ENCODE measurements at places on chromosomes 5 and 9.

GRCh38 chr9:136543830-136544547 is 1.9 kb downstream of the NOTCH1 start:
- DNase-seq, result no peak
- no peak overlapping the region for H3K27ac ChIP-seq
- no peaks in the 10 kb centered on the region for H3K27me3 ChIP-seq
- H3K4me3 ChIP-seq, result peak overlapping the region; percentile 69
- H3K4me1 ChIP-seq, result peaks cover 16% of the 10 kb centered on the region
- peaks cover 4% of the 10 kb centered on the region for H3K36me3 ChIP-seq

DNA sequence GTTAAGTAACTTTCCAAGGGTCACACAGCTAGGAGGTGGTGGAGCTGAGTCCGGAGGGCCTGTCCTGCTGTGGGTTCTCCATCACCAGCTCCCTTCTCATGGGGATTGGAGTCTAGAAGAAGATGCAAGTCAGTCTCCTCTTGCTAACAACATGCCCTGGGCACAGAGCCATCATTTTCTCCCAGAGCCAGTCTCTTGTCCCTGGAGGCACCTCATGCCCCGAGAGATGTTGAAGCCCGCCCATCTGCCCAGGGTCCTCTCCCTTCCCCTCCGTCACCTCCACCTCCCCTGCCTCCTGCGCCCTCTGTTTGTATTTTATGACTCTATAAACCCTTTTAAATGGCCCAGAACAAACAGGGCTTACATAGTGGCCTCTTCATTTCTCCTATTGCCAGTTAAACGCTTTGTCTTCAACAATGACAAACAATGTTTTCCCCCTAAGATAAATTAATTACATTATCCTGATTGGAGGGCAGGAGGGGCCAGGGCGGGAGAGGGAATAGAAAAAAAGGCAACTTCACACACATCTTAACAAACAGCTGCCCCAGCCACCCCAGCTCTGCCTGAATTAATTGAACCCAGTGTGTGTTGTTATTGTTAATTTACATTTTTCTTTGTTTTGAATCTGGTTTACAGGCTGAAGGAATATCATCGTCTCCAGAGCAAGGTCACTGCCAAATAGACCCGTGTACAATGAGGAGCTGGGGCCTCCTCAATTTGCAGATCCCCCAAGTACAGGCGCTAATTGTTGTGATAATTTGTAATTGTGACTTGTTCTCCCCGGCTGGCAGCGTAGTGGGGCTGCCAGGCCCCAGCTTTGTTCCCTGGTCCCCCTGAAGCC is 55.8 kb downstream of the ASS1 start:
- no peaks in the 10 kb centered on the region for H3K27me3 ChIP-seq
- peaks cover 16% of the 10 kb centered on the region for H3K4me1 ChIP-seq
- peak; percentile 45 for DNase-seq
- H3K4me3 ChIP-seq, result no peak overlapping the region
- no peak overlapping the region for H3K27ac ChIP-seq
- no peaks in the 10 kb centered on the region for H3K36me3 ChIP-seq

GRCh38 chr5:94481059-94481458 is 137.3 kb downstream of the KIAA0825 start:
- no peaks in the 10 kb centered on the region for H3K4me1 ChIP-seq
- no peaks in the 10 kb centered on the region for H3K36me3 ChIP-seq
- no peak for DNase-seq
- no peak overlapping the region for H3K4me3 ChIP-seq
- H3K27ac ChIP-seq, result no peak overlapping the region

- no peaks in the 10 kb centered on the region for H3K36me3 ChIP-seq
- H3K4me1 ChIP-seq, result no peaks in the 10 kb centered on the region
- no peak overlapping the region for H3K27ac ChIP-seq
Observed at GRCh38 chr9:1353291-1353690, 303.1 kb downstream of the DMRT2 start.

- no peaks in the 10 kb centered on the region for H3K27me3 ChIP-seq
- no peak for DNase-seq
- no peaks in the 10 kb centered on the region for H3K36me3 ChIP-seq
- H3K4me3 ChIP-seq, result no peak overlapping the region
- H3K27ac ChIP-seq, result no peak overlapping the region
- peaks cover 47% of the 10 kb centered on the region for H3K4me1 ChIP-seq
Observed at GRCh38 chr9:131731237-131731636, 8.6 kb downstream of the RAPGEF1 start.

- H3K4me3 ChIP-seq, result no peak overlapping the region
- no peaks in the 10 kb centered on the region for H3K36me3 ChIP-seq
- no peaks in the 10 kb centered on the region for H3K27me3 ChIP-seq
- DNase-seq, result no peak
- H3K27ac ChIP-seq, result no peak overlapping the region
Observed at GRCh38 chr9:1261879-1262766, 212.0 kb downstream of the DMRT2 start.

DNA sequence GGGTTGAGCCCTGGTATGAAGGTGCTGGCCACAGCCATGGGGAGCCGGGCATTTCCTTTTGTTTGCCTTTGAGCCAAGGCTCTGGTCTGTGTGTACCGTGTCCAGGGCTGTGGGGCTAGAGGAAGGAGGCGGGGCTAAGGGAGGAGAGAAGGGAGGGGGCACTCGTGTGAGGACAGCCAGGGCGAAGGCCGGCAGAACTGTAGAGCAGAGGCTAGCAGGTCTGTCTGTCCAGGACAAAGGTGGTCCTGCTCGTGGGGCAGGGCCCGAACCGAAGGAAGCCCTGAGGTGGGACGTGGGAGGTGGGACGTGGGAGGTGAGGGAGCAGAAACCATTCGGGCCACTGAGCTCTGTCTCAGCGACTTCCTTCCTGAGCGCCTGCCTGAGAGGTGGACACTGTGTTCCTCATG is 41.3 kb upstream of the TESK1 start:
- no peaks in the 10 kb centered on the region for H3K36me3 ChIP-seq
- H3K27ac ChIP-seq, result no peak overlapping the region
- peak; percentile 53 for DNase-seq
- H3K4me3 ChIP-seq, result no peak overlapping the region
- H3K4me1 ChIP-seq, result no peaks in the 10 kb centered on the region

- H3K4me1 ChIP-seq, result no peaks in the 10 kb centered on the region
- H3K27me3 ChIP-seq, result peaks cover 69% of the 10 kb centered on the region
- no peak overlapping the region for H3K27ac ChIP-seq
- no peak for DNase-seq
Observed at GRCh38 chr5:1923766-1924165, 41.0 kb upstream of the IRX4 start.

DNA sequence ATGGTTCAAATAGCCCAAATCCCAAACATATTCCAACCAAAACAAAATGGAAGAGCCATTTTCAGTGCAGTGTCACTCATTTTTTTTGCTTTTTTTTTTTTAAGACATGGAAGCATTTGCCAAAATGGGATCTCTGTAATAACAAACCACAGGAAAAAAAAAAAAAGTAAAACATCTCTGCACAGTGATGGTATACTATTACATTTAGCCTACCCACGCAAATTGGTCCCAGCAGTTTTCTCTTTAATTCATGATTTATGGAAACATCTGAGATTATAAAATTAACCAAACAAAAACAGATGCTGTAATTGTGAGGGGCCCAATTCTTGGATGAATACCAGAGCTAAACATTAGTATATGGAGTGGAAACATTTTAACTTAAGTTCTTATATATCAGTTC is 566.6 kb downstream of the ZNF608 start:
- H3K27ac ChIP-seq, result no peak overlapping the region
- no peak overlapping the region for H3K4me3 ChIP-seq
- DNase-seq, result no peak
- no peaks in the 10 kb centered on the region for H3K36me3 ChIP-seq
- no peaks in the 10 kb centered on the region for H3K27me3 ChIP-seq

DNA sequence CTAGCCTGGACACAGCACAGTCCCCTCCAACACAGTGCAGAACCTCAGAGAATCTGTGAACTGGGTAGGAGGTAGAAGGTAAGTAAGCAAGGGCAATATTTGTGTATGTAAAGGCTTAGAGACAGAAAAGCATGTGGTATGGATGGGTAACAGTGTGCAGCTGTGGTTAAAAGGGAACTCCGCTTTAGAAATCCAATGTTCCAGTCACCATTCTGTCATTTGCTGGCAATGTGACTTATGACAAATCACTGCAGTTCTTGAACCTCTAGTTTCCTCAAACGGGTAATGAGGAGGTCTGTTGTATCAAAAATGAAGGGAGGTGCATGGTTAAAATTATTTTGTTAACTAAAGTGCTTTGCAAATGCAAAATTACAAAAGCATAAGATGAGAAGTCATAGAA is 125.5 kb upstream of the IFNE start:
- peaks cover 38% of the 10 kb centered on the region for H3K27me3 ChIP-seq
- H3K4me3 ChIP-seq, result no peak overlapping the region
- no peak overlapping the region for H3K27ac ChIP-seq
- no peaks in the 10 kb centered on the region for H3K4me1 ChIP-seq
- H3K36me3 ChIP-seq, result no peaks in the 10 kb centered on the region

DNA sequence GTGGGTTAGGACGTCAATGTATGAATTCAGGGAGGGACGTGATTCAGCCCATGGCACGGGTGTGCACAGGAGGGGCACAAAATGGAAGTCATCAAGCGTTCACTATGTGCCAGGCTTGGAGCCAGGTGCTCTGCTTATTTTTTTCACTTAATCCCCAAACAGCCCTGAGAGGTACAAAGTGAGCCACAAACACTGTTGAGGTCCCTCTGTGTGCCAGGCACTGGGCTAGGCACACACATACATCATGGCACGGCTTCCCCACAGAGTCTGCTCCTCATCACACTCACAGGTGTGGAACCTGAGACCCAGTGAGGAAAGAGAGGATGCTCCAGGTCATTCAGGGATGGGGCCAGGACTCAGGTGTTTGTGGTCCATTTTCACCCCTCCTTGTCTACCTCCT is 68.1 kb downstream of the GALNT12 start:
- DNase-seq, result no peak
- H3K4me1 ChIP-seq, result no peaks in the 10 kb centered on the region
- H3K4me3 ChIP-seq, result no peak overlapping the region
- H3K27me3 ChIP-seq, result no peaks in the 10 kb centered on the region
- H3K27ac ChIP-seq, result no peak overlapping the region

- no peak for DNase-seq
- no peaks in the 10 kb centered on the region for H3K27me3 ChIP-seq
- no peaks in the 10 kb centered on the region for H3K36me3 ChIP-seq
- H3K4me3 ChIP-seq, result no peak overlapping the region
- peaks cover 13% of the 10 kb centered on the region for H3K4me1 ChIP-seq
Observed at GRCh38 chr9:133945977-133946753, 46.0 kb downstream of the VAV2 start.

DNA sequence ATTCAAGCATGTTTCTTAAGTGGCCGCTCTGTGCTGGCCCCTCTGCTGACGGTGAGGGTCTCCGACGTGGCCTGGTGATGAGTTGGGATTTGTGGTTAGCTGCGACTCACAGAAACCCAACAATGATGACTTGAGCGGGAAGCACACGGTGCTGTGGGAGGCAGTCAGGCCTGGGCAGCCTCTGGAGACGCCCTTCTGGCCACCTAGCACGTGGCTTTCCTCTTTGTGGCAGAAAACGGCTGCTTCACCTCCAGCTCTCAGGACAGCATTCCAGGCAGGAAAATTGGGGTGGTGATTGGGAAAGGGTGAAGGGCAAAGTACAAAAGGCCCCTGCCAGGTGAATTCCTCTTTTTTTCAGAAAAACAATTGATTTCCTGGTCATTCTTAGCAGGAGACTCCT is 17.5 kb upstream of the IER5L start:
- H3K4me3 ChIP-seq, result no peak overlapping the region
- no peaks in the 10 kb centered on the region for H3K36me3 ChIP-seq
- H3K27me3 ChIP-seq, result no peaks in the 10 kb centered on the region
- peaks cover 5% of the 10 kb centered on the region for H3K4me1 ChIP-seq

DNA sequence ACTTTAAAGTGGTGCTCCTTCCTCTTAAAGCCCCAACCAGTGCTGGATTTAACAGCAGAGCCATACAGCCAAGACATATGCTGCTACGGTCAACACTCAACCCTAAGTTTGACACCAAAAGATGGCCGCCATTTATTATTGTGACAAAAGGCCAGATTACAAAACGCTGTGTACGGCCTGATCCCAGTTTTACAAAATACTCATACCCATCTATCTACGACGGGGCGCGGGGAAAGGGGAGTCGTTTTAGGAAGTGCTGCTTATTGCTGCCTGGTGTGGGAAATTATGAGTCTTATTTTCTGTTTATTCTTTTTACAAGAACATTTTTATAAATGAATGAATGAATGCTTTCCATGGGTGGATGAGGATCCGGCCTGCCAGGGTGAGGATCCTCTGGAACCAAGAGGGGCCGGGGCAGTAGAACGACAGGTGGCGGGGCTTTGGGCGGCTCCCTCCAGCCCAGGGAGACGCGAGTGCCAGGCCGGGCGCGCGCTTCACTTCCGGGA is 457 bp upstream of the IDNK start:
- no peaks in the 10 kb centered on the region for H3K27me3 ChIP-seq
- H3K27ac ChIP-seq, result peak overlapping the region; percentile 93
- no peaks in the 10 kb centered on the region for H3K4me1 ChIP-seq
- H3K4me3 ChIP-seq, result peak overlapping the region; percentile 80
- peaks cover 6% of the 10 kb centered on the region for H3K36me3 ChIP-seq

- no peak for DNase-seq
- no peaks in the 10 kb centered on the region for H3K27me3 ChIP-seq
- no peaks in the 10 kb centered on the region for H3K4me1 ChIP-seq
- no peak overlapping the region for H3K4me3 ChIP-seq
- no peaks in the 10 kb centered on the region for H3K36me3 ChIP-seq
Observed at GRCh38 chr5:89178541-89178940, 295.6 kb upstream of the MEF2C start.

Data from SK-N-SH (cell line).